ENCODE measurements at places on chromosomes 2 and 18.
A peak's percentile ranks its signal among the peaks of the same experiment; 100 is the strongest.

DNA sequence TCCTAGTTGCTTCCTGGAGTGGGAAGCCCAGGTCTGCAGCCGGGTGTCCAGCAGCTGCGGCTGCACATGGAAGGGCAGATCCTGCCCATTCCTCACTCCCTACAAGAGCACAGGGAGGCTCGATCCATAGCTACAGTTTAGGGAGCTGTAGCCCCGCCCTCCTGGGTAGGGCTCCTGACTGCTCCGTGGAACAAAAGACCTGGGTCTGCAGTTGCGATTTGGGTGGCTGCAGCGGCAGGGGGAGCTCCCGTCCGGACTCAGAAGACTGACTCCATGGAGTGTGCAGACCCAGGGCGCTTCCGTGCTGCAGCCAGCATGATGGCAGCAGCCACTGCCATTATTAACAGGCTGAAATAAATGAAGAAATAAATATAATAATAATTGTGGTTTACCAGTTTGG lies 157.3 kb downstream of the CTNNA2 start:
- DNase-seq: no peak

DNA sequence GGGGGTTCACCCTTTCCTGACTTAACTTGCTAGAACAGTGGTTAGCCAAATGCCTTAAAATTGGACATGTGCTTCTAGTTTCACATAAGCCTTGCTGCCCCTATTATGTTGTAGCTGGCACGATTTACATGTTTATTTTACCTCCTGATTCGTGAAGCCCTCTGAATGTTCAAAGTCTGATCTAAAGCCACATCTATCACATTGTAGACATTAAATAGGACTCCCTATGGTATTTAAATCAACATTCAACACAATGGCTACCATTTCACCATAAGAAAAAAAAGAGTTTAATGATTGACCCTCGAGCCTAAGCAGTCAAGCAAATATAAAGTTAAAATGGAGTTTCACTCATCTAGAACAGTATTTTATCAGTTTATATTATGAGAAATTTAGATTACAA lies 151.5 kb downstream of the GULP1 start:
- no peak for DNase-seq

GRCh38 chr2:189291460-189291859 lies 111.9 kb upstream of the COL5A2 start:
- DNase-seq: no peak

- DNase-seq: no peak
These were observed 78.8 kb upstream of the FAM136A start for GRCh38 chr2:70380621-70381020.

DNA sequence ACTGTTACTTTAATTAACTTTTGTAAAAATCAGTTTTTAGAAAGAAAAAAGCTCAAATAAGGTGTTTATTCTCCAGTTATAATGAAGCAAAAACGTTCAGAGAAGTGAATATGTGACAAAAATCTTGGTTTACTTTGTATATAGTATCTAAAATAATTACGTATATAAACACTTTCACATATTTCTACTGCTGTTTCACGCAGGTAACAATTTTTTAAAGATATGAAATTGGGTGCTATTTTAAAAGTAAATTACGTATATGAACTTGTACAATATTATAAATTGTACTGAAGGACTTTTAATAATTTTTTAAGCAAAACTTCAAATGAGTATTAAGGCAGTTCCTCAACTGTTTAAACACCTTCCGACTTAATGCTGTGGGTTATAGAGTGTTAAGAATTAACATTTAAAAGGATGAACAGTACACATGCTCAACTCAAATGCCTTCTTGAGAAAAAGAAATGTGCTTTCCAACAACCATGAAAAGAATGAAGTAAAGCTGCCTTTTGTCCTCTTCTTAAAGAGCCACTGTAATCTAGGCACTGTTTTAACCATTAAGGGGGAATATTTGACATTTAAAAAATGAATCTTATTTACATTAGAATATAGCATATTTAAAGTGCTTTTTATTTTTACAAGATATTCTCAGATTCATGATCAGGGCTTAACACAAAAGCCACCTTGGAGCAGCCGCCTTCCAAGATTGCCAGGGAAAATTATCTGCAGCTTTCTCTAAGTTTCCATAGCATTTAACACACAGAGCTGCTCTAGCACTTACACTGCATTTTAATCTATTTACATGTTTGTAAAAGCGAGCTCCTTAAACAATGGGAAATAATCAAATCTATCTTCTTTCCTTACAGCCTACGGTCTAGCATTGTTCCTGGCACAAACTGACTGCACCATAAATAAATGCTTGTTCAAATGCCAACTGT lies 56.5 kb upstream of the CDKL4 start:
- DNase-seq: no peak

- DNase-seq: no peak
These were observed 101.5 kb upstream of the CCDC195 start for GRCh38 chr2:224817676-224818075.

- DNase-seq: no peak
These were observed 38.9 kb downstream of the DNMT3A start for GRCh38 chr2:25302758-25303375.

- peak; percentile 85 for DNase-seq
These were observed 144.4 kb upstream of the ITGA6 start for GRCh38 chr2:172282944-172283343.

- no peak for DNase-seq
These were observed 19.5 kb upstream of the ZDBF2 start for GRCh38 chr2:206255003-206255402.

GRCh38 chr2:200756618-200757321 lies 54.9 kb upstream of the BZW1 start:
- peak; percentile 41 for DNase-seq

DNA sequence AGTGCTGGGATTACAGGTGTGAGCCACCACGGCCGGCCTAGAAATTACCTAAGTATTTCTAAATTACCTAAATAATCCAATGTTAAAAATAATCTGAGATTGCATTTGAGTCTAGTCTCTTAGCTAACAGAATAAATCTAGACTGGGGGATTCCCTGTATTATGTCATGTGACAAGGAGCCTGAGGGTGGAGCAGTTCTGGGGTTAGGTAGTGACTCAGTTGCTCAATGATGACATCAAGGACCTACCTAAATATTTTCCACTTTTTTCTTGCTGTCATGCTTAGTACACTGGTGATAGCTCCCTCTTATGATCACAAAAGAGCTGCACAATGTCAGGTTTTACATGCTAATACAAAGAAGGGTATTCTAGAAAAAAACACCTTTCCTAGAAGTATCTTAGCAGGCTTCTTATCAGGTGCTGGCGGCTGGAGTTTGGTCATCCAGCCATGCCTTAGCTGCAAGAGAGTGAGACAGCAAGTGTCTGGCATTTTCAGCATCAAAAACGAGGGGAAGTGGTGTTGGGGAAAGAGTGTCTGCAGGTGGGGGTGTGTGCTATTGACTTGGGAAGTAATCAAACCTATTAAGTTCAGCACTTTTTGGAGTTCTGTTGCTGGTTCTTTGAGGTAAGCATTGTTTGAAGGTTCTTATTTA lies 17.5 kb upstream of the CEP192 start:
- no peak for DNase-seq

DNA sequence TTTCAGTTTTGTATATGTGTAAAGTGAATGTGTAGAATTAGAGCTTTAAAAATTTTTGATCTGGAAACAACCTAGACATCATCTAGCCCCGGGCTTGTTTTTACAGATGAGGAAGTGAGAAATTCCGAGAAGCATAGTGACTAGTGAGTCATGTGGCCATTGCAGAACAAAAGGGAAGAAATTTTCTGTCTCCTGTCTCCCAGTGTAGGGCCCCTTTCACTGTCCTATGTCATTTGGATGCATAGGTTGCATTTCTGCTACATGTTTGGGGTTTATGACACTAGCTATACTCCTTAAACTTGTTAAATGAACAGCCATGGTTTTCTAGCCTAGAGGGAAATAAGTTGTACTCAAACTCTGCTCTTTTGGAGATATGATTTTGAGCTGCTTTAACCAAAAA lies 84.6 kb downstream of the PLCL1 start:
- no peak for DNase-seq

GRCh38 chr18:965921-966758 lies 61.5 kb downstream of the ADCYAP1 start:
- DNase-seq: no peak

DNA sequence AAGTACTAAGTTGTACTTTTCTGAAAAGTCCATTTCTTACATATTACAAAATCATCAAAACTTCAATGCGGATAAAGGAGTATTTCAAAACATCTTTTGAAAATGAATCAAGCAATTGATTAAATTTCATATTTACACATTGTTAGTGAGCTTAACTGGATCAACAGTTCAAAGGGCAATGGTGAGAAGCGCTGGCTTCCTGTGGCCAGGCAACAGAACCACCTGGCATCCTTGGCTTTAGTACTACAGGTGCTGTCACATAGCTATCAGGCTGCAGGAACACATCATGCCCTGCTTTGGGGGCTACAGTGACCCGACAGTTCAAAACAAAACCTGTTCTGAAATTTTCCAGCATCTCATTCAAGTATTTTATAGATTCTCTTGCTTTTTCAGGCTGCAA lies 59.2 kb downstream of the SMAD2 start:
- no peak for DNase-seq

- DNase-seq: no peak
These were observed 299.3 kb downstream of the RND3 start for GRCh38 chr2:150188177-150188576.

DNA sequence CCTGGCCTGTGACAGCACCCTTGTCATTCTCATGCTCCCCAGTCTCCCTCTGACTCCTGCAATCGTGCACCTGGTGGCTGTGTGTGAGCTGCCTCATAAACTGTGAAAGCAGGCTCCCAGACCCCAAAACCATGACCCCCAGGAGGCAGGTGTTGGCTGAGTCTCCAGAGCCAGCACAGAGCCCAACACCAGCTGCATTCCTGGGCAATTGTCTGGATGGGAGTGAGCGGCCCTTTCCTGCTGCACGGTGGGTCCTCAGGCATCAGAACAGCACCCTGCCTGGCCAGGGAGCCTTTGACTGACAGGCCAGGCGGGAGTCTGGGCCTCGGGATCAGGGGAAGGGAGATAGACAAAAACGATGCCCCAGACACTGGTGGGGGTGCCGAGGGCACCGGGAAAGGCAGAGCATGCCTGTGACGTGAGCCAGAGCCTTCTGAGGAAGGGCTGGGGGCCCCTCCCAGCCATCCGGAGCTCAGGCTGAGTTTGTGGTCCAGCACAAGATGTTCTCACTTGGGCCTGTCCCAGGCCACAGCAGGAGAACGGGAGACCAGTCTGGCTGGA lies 135.1 kb upstream of the GPC1 start:
- no peak for DNase-seq

DNA sequence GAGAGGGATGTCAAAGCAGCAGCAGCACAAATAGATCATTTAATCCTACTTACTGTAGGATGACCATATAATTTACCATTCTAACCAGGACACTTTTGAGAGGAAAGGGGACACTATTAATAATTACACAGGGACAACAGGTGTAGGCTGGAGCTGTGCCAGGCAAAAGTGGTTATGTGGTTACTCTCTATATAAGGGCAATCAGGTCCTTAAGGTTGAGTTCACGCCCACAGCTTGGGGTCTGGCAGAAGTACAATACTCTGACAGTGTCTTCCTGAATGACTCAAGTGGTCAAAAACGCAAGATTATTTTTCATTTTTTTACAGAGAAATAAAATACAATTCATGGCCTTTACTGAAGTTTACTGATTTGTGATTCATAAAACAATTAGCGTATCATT lies 2.8 kb downstream of the PREPL start:
- DNase-seq: no peak

- DNase-seq: no peak
These were observed 168.1 kb downstream of the SETBP1 start for GRCh38 chr18:44848644-44849335.

DNA sequence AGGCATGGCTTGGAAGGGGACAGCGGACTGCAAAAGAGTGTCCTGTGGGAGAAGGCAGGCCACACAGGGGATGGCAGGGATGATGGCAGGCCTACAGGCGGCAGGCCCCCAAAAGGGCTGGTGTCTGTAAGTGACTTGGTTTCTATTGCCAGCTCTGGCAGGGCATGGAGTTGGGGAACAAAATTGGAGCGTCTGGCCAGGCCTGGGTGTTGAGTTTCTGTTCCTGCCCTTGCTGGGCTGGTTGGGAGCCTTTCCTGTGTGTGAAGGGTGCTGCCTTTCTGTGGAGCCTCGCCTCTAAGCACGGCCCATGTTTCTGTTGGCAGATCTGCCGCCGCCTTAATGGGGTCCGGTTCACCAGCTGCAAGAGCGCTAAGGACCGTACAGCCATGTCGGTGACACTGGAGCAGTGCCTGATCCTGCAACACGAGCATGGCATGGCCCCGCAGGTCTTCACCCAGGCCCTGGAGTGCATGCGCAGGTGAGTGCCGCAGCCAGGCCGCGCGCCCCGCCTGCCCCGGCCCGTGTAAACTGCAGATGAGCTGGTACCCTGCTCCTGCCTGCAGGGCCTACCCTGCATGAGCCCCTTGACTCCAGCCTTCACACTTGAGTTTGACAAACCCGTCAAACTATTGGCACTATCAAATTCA lies 31.5 kb downstream of the COA5 start:
- DNase-seq: no peak

DNA sequence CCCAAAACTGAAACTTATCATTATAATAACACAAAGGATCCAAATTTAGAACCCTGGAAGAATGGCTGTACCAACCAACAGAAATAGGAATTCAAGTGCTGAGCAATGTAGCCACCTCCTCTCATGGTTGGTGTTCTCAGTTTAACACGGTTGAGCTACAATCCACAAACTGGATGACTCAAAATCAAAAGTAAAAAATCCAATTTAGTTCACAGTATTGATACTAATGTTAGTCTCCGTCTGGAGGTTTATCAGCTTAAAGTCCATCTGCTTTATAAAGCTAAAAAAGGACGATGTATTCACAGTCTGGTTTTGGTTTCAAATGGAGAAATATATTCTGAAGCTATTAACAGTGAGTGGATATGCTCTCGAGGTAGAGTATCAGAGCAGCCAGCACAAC lies 40.5 kb downstream of the CNTNAP5 start:
- no peak for DNase-seq

GRCh38 chr2:108436976-108437375 lies 12.0 kb upstream of the GCC2 start:
- DNase-seq: no peak

DNA sequence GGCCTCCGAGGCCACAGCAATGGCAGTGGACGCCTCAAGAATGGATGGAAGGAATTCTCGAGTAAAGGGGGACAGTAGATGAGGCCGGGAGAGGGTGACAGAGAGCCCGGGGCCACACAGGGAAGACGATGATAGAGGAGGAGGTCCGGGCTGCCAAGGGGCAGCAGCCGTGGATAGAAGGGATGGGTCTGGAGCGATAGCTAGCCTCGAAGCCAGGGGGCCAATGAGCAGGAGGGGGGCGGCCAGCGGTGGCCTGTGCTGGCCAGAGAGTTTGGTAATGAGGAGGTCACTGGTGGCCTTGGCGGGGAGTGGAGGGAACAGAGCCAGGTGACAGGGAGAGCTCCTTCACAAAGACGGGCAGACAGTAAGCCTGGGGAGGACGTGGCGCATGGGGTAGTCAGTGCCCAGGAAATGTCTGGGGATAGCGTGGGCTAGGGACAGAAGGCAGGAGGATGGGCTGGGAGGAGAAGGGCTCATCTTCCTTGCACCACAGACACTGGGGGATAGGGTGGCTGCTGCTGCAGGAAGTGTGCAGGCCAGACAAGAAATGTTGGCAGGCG lies 87.8 kb upstream of the ASB18 start:
- DNase-seq: no peak

- DNase-seq: no peak
These were observed at the start of gene PDCD1 for GRCh38 chr2:241858206-241859016. PDCD1 (minus strand) TSS chr2:241858894; CDS start chr2:241858838, 56 bp downstream.
